ENCODE measurements at places on chromosomes 7 and 10.

- DNase-seq = no peak
Measured at GRCh38 chr10:31087851-31088250, 56.2 kb upstream of the ZNF438 start.

DNA sequence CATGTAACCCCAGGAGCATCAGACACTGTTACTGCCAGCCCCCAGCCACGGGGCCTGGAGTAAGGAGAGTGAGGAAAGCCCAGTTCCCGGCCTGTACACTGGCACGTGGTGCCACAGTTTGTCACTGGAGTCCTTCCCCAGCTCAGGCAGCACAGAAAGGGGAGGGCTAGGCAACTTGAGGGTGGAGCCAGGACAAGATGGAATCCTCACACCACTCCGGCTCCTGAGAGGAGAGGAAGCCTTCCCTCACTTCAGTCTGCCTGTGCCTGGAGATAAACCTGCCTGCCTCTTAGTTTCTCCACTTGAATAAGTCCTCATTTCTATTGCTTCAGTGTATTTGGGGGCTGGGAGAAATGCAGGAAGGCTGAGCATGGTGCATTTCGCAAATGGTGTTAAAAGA is 176.0 kb downstream of the KIAA1217 start:
- DNase-seq = no peak

DNA sequence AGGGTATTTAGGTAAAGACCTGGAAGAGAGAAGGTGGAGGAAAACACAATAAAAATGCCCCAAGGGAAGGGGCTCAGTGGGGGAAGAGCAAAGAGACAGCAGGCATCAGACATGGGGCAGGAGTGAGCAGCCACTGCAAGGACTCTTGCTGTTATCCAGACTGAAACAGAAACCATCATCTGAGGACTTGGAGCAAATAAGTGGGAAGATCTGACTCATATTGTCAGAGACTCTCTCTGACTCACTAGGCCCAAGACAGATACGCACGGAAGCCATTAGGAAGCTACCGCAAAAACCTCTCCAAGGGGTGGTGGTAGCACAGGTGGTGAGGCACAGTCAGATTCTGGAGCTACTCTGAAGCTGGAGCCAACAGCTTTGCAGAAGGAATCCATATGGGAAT is 110.7 kb downstream of the RNF32 start:
- peak; percentile 44 for DNase-seq

- DNase-seq = no peak
Measured at GRCh38 chr7:28732071-28732869, 225.9 kb downstream of the TRIL start.

DNA sequence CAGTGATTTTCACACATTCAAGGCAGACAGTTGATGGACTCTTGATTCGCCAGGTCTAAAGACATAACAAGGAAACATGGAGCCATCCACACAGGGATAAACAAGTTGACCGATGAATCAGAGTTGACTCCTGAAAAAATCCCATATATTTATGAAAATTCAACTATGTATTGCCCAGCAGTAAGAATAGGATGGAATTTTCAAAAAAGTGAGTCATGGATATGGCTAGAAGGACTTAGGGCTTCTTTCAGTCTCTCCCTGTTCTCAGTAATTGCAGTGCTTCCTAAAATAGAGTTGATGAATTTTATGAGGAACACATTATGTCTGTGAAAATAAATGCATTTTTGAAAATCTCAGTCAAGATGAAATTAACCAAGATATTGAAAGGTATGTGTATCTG is 301.2 kb downstream of the PLXDC2 start:
- no peak for DNase-seq

DNA sequence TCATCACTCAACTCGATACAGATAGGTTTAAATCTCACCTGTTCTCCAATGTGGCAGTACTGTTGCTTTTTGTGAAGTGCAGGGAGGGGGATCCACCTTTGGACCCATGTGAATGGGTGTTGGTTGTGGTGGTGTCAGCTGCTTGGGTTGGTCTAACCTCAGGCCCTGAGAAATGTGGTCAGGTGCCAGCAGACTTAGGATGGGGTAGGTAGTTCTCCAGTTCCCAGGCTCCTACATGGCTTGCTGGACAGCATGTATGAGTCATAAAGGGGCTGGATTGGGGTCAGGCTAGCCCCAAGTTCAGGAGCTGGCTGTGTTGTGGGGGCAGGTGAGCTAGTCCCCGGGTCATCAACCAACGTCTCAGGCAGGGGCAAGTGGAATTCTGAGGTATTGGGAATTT is 472.6 kb upstream of the CNTNAP2 start:
- no peak for DNase-seq

DNA sequence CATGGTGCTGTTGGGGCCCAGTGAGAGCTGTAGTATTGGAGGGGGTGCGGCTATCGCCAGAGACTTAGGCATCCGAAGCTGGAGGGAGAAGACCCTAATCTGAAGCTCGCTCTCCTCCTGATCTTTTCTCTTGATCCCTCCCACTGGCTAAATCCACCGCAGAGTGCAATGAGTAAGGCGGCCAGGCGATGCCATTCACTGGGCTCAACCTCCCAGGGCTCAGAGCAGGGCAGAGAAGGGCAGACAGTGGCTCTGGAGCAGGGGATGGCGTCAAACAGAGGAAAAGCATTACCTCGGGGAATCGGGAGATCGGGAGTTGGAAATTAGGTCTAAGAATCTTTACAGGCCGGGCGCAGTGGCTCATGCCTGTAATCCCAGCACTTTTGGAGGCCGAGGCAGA is 18.8 kb upstream of the IFT22 start:
- no peak for DNase-seq

DNA sequence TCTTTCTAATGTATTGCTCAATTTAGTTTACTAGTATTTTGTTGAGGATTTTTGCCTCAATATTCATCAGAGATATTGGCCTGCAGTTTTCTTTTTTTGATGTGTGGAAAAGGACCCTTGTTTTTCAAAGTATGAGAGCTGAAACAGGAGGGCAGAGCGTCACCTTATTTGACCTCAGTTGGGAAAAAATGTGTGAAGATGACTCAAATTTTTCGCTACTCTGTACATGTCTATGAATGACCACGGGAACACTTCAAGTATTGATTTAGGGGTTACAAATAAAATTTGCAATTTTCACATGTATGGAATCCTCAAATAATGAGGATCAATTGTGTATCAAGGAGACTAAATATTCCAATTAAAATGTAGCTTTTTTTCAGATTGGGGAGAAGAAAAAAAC is 103.1 kb downstream of the ZFAND4 start:
- DNase-seq = no peak

DNA sequence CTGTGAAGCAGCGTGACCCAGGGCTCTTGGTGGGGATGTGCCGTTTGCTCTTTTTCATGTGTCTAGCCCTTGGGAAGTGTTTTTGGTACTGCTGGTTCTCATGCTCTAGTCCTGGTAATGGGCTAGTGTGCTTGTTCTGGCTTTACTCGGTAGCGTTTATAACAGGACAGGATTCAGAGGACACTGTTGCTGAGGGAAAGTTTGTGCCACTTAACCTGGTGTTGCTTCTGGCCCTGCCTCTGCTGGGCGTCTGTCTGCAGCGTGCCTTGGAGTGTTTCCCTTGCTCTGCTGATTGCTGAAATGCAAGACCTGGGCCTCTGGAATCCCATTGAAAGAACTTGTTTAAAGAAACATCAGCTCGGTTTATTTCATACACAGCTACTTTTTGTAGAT is 35.0 kb downstream of the INPP5A start:
- DNase-seq = no peak

GRCh38 chr7:70640266-70640833 is 491.6 kb upstream of the GALNT17 start:
- peak; percentile 44 for DNase-seq

- DNase-seq = no peak
Measured at GRCh38 chr10:101839416-101840063, 4.1 kb downstream of the KCNIP2 start.

GRCh38 chr7:74604326-74605020 is 53.0 kb upstream of the GTF2I start:
- no peak for DNase-seq

GRCh38 chr7:107166736-107167426 is 1.9 kb upstream of the HBP1 start:
- DNase-seq = no peak

- peak; percentile 71 for DNase-seq
Measured at GRCh38 chr10:123583639-123584418, 82.3 kb upstream of the GPR26 start.

DNA sequence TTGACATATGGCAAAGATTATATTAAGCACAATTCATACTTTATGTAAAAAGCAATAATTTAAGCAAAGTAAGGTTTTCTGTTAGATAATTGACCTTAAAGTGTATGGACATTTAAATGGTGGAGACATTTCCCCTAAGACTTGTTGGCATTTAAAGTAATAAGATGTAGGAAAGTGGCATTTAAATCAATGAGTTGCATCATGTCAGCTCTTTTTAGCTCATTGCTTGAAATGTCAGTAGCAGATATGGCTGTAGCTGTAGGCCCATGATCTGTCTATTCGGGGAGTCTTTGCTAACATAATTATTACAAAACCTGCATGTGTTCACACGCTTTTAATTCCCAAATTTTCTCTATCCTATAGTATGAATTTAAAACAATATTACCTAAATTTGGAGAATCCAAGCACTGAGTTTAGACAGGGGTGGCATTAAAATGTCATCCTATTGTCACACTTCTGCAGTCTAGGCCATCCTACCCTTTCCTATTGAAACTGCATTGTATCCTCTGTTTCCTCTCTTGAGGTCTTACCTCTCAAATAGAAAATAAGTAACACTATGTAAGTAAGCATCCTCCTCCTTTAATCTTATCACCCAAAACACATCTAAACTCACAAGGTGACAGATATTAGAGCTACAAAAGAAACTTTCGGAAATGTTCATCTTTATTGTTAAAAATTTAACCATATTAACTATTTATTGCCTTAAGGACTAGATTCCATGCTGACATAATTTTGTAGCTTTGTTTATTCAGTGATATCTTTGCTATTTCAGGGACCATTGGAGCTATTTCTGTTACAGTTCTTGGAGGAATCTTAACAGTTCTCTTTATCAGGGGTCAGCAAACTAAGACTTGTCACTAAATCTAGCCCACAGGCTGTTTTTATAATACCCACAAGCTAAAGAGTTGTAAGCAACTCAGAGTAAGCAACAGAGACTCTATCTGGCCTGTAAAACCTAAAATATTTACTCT is 91.2 kb downstream of the LCOR start:
- DNase-seq = no peak

GRCh38 chr10:63228237-63228636 is 95.1 kb downstream of the NRBF2 start:
- no peak for DNase-seq

GRCh38 chr7:44521347-44522095 is 19.6 kb downstream of the NPC1L1 start:
- no peak for DNase-seq

DNA sequence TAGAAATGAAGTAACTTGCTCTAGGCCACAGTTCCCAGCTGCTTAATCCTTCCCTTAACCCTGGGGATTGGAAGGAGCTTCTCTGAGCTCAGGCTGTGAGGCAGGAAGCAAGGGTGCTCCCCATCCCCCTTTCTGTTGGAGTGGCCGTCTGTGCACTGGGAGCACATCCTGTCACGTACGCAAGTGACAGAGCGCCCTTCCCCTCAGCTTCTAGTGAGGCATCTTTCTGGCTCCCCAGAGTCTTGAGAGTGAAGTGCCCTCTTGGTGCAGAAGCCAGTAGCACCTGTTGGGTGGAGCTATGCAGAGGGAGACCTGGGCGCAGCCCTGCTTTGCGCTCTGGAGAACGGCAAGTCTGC is 47.8 kb downstream of the SHH start:
- DNase-seq = no peak

DNA sequence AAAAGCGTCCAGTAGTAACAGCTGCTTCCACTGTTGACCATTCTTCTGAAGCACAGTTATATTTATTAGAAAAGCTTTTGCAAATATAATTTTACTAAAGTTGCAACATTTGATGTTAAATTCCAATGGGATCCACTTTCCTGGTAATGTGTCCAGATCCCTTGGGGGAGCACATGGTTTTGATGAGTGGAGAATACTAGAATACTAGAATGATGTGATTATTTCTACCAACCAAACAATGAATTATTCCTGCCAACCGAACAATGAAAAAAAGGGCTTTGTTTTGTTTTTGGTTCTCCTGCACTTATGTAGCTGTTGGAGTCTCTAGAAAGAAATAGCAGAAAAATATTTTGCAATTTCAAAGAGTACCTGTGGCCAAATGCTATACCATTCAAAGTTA is 59.1 kb downstream of the BPGM start:
- DNase-seq = no peak

GRCh38 chr7:143013893-143014292 is 13.0 kb downstream of the OR9A2 start:
- peak; percentile 67 for DNase-seq

- no peak for DNase-seq
Measured at GRCh38 chr7:41832941-41833340, 130.1 kb upstream of the INHBA start.

DNA sequence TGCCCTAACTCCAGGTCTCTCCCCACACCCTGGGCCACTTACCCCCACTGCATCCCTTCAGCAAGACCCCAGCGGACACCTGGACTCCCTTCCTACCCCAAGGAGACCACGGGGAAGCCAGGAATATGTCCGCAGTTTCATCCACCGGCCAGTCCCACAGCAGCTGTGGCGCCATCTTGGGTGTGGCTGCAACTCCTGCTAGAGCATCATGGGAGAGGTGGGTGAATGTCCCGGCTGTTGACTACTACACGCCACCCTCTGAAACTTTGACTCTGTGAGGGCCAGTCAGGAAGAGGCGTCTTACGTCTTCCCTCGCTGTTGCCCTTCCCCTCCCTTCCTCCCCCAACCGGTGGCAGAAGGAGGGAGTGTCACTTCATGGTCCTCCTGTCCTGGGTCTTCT is 238.3 kb upstream of the RNF32 start:
- DNase-seq = no peak

- no peak for DNase-seq
Measured at GRCh38 chr10:9296190-9296589, 1241.7 kb downstream of the GATA3 start.

DNA sequence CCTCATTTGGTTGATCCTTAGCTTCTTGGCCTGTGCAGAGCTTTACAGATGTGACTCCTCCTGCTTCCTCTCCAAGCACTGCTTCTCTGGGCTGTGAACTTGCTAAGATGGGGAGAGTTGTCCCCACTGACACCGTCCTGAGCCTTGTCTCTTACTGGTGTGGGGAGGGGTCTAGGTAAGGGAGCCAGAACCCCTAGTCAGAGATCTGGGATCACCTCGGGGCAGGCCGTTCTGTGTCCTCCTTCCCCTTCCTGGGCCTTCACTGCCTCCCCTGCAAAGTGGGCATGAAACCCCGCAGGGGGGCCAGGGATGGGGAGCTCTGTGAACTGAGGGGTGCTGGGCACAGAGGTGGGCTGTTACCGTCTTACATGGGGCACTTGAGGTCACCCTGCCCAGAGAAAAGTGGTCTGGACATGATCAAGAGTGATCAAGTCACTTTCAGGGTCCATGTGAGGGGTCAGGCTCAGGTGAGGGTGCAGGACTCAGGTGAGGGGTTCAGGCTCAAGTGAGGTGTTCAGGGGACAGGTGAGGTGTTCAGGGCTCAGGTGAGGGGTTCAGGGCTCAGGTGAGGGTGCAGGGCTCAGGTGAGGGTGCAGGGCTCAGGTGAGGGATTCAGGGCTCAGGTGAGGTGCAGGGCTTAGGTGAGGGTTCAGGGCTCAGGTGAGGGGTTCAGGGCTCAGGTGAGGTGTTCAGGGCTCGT is 86.2 kb downstream of the ADCY1 start:
- DNase-seq = no peak
